ENCODE measurements at places on chromosomes 5 and 9.

DNA sequence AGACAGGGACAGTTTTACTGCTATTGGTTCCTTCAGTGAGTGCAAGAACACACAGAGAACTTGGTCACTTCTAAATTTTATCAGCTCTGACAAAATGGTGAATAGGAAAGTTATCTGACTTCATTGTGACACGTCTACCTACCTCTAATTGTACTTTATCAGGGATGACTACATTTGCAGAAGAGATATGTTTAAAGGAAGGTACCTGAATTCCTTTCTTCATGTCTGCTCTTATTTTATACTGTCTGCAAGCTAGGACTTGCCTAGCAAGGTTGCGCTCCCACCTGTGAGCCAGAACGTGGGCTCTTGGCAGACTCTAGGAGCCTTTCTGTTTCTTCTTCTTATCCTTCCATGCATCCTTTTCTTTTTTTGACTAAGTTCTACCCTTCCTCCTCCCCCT, 1.6 kb downstream of the SLC27A6 start:
- H3K27me3 ChIP-seq, result no peaks in the 10 kb centered on the region
- H3K4me1 ChIP-seq, result no peaks in the 10 kb centered on the region
- DNase-seq, result no peak
- no peak overlapping the region for H3K27ac ChIP-seq

DNA sequence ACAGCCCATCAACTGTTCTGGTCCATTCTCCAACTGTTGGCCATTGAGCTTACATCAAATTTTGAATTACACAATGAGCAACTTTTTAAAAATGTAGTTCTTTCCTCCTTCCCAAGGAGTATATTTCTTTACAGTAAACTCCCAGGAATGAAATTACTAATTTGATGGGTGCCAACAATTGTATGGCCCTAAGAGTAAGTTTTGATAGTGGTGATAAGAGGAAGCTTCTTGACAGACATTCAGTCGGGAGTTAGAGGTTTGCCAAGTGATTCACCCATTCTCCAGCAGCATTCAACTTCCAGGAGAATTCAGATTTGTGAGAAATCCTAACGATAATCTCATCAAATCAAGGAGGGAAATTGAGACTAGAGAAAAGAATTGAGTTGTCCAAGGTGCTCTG, 579.9 kb downstream of the ACTL7B start:
- no peaks in the 10 kb centered on the region for H3K4me1 ChIP-seq
- H3K36me3 ChIP-seq, result no peaks in the 10 kb centered on the region
- H3K4me3 ChIP-seq, result no peak overlapping the region
- H3K27ac ChIP-seq, result 0 out of 2 replicates have a peak overlapping the region, but pooled peaks have one; percentile 4

DNA sequence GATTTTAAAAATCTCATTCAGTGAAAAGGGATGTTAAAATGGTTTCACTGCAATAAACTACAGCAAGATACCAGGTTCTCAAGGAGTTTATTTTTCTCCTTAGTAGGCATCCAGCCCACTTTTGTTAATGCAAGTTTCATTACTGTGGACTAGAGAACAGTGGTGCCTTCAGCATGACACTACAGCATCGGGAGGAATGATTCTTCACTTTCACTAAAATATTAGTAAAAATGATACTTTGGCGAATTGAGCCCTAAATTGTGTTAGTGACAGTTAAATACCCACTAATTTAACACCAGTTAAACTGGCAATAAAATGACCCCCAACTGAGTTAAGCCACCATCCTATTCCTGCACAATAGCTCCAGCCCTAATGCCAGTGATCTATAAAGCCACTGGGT, 152.2 kb upstream of the MPDZ start:
- no peak overlapping the region for H3K4me3 ChIP-seq
- H3K27me3 ChIP-seq, result no peaks in the 10 kb centered on the region
- H3K36me3 ChIP-seq, result no peaks in the 10 kb centered on the region
- H3K4me1 ChIP-seq, result no peaks in the 10 kb centered on the region
- H3K27ac ChIP-seq, result no peak overlapping the region

- H3K36me3 ChIP-seq, result no peaks in the 10 kb centered on the region
- no peaks in the 10 kb centered on the region for H3K4me1 ChIP-seq
- H3K27ac ChIP-seq, result no peak overlapping the region
Measured at GRCh38 chr5:160702934-160703333, 149.1 kb downstream of the ATP10B start.

DNA sequence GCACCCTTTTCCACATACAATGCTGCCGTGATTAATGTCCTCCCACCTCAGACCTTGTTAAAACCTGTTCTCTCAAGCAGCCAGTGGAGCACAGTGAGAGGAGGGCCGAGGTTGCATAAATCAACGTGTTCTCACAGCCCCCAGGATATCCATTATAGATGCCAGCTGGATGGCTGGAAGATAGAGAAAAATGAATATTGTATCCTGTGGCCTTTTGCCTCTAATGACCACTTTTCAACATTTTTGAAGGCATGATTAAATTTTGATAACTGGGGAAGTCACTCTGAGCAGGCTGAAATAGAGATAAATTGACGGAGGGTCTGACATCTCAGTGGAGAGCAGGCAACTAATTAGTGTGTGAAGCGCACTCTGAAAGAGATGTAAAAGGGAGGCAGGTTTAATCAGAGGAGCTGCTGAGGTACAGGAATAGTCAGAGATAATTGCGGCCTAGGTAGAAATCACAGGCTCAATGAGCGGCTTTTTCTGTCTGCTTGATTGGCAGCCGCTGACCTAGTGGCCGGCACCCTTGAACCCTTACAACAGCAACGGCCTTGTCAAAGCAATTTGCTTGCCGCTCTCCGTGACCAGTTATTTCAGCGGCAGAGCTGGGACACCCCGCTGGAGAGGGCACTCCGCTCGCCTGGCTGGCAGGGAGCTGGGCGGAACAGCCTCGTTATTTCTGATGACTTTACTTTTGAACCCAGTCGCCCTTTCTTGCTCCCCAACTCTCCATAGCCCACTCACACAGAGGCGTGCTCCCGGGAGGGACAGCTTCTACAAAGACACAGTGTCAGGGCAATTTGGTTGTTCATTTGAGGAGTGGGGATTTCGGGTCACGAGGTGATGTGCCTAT, 560.7 kb downstream of the PSAT1 start:
- H3K27ac ChIP-seq, result peak overlapping the region; percentile 81
- peaks cover 8% of the 10 kb centered on the region for H3K4me1 ChIP-seq
- no peak overlapping the region for H3K4me3 ChIP-seq
- no peaks in the 10 kb centered on the region for H3K27me3 ChIP-seq

DNA sequence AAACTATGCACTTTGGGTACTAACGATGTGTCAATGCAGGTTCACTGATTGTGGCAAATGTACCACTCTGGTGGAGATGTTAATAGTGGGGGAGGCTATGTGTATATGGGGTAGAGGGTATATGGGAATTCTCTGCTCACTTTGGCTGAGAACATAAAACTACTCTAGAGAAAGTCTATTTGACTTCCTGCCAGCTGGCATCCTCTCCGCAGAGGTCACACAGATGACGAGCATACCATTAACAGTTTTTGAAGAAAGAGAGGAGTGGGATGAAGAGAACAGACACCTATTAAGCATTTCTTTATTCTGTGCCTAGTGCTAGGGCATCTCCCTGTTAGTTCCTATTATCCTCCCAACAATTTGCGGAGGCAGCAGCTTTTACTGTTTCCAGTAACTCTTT, 58.4 kb upstream of the TRIM32 start:
- H3K36me3 ChIP-seq, result no peaks in the 10 kb centered on the region
- H3K27ac ChIP-seq, result no peak overlapping the region
- no peak overlapping the region for H3K4me3 ChIP-seq
- no peak for DNase-seq

DNA sequence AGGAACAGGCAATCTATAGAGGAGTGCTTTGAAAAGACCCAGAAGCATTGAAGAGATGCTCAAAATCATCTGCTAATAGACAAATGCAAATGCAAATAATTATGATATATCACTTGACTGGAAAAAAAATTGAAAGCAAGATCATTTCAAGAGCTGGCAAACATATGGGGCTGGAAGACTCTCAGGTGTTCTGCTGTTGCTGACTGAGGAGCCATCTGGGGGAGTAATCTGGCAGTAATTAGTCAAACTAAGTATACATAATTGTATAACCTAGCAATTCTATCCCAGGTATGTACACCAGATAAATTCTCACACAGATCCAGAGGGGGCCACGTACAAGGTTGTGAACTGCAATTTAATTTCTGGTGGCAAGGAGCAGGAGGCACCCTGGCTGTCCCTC, 4.6 kb upstream of the HMHB1 start:
- H3K27me3 ChIP-seq, result no peaks in the 10 kb centered on the region
- DNase-seq, result no peak
- H3K4me3 ChIP-seq, result no peak overlapping the region
- no peaks in the 10 kb centered on the region for H3K36me3 ChIP-seq
- H3K4me1 ChIP-seq, result no peaks in the 10 kb centered on the region

DNA sequence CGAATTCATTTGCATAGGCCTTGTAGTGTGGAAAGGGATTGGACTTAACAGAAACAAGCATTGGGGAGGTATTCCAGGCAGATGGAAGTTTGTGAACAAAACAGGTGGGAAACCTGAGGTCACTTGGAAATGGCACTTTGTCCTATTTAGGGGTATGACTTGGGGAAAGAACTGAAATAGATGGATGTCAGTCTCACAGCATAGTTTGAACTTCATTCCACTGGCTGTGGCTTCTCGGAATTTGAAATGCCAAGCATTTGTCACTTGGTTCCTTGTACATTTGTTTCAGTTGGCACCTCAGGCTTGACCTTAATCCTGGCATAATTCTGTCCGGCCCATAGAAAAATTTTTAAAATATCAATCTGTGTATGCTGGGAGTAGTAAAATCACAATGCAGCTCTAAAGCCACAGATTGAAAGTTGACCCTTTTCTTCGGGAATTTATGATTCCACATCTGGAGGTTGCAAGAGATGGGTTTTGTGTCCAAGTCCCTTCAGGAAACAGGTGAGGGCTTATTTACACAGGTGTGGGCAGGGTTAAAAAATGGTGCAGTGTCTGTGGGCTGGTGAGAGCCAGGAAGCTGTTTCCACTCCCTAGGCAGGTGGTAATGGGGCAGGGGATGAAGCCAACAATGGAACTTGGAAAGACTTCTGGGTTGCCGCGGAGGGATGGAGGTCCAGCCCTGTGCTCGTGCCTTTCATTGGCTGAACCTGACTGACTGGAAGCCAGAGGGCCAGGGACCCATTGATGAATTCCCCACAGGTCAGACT, 39.2 kb upstream of the PDE8B start:
- H3K4me3 ChIP-seq, result no peak overlapping the region
- H3K36me3 ChIP-seq, result no peaks in the 10 kb centered on the region
- peaks cover 22% of the 10 kb centered on the region for H3K27me3 ChIP-seq
- peaks cover 10% of the 10 kb centered on the region for H3K4me1 ChIP-seq
- no peak overlapping the region for H3K27ac ChIP-seq
- no peak for DNase-seq

- no peak overlapping the region for H3K4me3 ChIP-seq
- no peak overlapping the region for H3K27ac ChIP-seq
- no peaks in the 10 kb centered on the region for H3K27me3 ChIP-seq
- no peaks in the 10 kb centered on the region for H3K4me1 ChIP-seq
- no peaks in the 10 kb centered on the region for H3K36me3 ChIP-seq
Measured at GRCh38 chr5:139243425-139243970, 45.3 kb upstream of the SIL1 start.

DNA sequence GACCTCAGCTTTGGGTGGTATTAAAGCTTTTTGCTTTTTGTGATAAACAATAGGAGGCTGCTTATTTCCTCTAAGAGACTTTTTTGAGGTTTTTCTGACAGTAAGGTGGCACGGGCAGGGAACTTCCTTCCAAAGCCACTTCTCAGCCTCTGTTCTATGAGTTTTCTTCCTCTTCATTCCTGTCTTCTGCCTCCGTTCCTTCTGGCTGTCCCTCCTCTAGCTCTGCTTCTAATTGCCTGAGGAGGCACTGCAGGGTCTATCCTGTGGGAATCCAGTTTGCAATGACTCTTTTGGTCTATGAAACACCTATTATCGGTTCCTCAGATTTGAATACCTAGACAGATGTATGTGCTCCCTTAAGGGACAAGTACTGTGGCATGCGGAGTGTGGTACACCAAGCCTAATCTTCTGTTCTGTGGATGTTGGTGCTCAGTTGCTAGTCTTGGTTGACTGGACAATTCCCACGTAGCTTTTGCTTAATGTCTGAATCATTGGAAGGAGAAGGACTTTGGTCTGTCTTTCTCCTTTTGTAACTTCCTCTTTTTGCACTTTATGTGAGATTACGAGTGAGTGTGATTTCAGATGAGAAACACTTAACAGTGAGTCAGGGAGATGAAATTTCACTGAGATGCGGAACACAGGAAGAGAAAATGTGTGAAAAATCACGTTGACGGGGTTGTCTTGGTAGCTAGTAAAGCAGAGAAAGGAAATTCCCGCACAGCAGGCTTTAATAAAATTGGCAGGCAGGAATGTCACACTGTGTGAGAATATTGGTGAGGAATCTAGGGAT, 305.2 kb downstream of the EFNA5 start:
- no peak for DNase-seq
- H3K4me1 ChIP-seq, result no peaks in the 10 kb centered on the region

DNA sequence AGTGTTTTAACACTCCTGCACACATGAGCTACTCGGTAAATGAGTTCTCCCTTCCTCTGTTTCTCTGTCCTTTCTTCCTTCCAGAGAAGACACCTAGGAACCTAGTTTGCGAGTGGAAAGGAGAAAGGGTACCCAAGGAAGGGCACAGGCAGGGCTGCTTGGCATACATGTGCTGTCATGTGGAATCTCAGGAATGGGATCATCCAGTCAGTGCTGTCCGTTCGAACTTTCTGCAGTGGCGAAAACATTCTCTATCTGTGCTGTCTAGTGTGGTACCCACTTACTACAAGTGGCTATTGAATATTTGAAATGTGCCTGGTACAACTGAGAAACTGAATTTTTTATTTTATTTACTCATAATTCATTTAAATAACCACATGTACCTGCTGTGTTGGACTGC, 28.0 kb downstream of the NLN start:
- H3K4me3 ChIP-seq, result no peak overlapping the region
- DNase-seq, result no peak
- H3K36me3 ChIP-seq, result peaks cover 5% of the 10 kb centered on the region

DNA sequence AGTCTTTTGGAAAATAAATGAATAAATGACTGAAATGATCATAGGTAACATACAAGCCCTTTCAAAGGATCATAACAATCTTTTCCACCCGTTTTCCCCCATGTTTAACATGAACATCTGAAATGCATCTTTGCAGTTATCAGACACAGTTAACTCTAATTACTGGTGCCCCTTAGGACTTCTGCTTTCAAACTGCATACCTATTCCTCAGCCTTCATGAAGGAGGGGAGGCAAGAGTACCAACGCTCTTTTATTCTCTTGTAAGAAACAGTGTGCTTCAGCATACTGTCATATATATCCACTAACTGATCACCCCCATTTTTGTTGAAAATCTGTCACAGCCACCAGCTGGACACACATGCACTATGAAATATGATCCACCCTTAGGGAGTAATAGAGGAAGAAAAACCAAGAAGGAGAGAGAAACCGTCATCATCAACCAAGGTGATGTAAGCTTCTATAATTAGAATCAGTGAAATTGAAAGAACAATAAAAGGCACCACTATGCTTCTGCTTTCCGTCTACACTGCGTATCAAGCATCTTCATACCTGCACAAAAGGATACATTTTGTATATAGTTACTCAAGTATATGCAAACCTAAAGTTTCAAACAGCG, 98.7 kb downstream of the RAPGEF6 start:
- peaks cover 15% of the 10 kb centered on the region for H3K4me1 ChIP-seq
- H3K36me3 ChIP-seq, result peaks cover 4% of the 10 kb centered on the region
- no peak overlapping the region for H3K4me3 ChIP-seq

- DNase-seq, result no peak
- no peak overlapping the region for H3K27ac ChIP-seq
- H3K27me3 ChIP-seq, result no peaks in the 10 kb centered on the region
- no peak overlapping the region for H3K4me3 ChIP-seq
Measured at GRCh38 chr5:76590027-76590426, 33.2 kb downstream of the F2RL2 start.

GRCh38 chr9:136754626-136755301, 3.3 kb downstream of the LCN8 start:
- H3K4me3 ChIP-seq, result no peak overlapping the region
- no peak overlapping the region for H3K27ac ChIP-seq
- no peak for DNase-seq
- peaks cover 5% of the 10 kb centered on the region for H3K4me1 ChIP-seq

Measured in SK-N-SH (cell line).